Germinal center (tissue), 1 donor: ENCODE measurements at places on chromosomes 7 and 10.
A peak's percentile ranks its signal among the peaks of the same experiment; 100 is the strongest.

- no peak for DNase-seq
Observed at GRCh38 chr10:70250961-70251680, 17.9 kb upstream of the PPA1 start.

DNA sequence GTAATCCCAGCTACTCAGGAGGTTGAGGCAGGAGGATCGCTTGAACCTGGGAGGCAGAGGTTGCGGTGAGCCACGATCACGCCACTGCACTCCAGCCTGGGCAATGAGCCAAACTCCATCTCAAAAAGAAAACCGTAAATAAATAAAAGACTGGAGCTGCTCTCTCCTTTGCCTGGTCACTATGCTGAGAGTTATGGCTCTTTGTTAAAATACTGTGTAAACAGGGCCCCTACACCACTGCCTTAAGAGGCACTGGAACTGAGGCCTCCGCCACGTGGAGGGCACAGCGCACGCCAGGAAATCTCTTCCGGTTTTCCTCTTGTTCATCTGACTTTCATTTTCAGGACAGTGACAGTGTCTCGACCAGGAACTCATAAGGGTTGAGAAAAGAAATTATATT, 123.3 kb downstream of the PAXIP1 start:
- no peak for DNase-seq

- DNase-seq, result no peak
Observed at GRCh38 chr7:101557978-101558741, 70.9 kb downstream of the MYL10 start.

GRCh38 chr7:50397320-50397970, 52.7 kb downstream of the FIGNL1 start:
- DNase-seq, result no peak

GRCh38 chr7:133789974-133790373, 337.2 kb upstream of the LRGUK start:
- DNase-seq, result no peak

GRCh38 chr7:94129443-94130140, 125.4 kb upstream of the BET1 start:
- no peak for DNase-seq

DNA sequence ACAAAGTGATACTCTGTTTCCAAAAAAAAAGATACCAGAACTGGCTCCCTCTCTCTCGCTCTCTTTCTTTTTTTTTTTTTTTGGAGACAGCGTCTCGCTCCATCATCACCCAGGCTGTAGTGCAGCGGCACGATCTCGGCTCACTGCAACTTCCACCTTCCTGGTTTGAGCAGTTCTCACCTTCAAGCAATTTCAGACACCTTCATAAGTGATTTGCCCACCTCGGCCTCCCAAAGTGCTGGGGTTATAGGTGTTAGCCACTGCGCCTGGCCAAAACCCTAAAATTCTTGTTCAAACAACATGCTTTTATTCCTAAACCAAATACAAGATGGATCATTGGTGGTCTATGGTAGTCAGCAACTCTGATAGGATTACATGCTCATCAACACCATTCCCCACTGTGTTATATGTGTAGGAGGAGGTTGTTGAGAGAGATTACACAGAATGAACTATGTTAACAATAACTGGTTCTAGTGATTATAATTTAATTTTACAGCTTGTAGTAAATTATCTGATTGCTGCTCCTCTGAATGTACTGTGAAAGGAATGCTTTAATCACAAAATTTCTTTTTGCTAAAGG, 15.5 kb downstream of the ACBD5 start:
- DNase-seq, result no peak

- no peak for DNase-seq
Observed at GRCh38 chr7:157263156-157263555, 73.6 kb upstream of the DNAJB6 start.

- DNase-seq, result no peak
Observed at GRCh38 chr7:12929476-12930140, 242.2 kb downstream of the ARL4A start.

DNA sequence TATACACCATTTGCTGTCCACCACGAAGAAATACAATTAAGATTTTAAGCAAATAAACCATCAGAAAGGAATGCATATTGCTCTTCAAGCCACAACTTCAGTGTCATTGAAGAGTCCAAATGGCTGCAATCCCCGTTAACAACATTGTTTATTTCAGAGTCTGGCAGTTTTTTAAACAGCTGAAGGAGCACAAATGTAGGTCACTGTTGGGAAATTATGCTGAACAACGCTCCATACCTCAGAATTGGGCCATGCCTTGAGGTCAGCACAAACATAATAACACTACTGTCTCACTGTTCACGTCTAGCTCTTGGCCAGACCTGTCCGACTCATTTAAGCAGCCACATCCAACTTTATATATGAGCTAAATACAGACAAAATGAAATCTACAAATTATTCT, 453.9 kb upstream of the GHITM start:
- no peak for DNase-seq

GRCh38 chr7:21504021-21504420, 38.8 kb upstream of the DNAH11 start:
- no peak for DNase-seq

DNA sequence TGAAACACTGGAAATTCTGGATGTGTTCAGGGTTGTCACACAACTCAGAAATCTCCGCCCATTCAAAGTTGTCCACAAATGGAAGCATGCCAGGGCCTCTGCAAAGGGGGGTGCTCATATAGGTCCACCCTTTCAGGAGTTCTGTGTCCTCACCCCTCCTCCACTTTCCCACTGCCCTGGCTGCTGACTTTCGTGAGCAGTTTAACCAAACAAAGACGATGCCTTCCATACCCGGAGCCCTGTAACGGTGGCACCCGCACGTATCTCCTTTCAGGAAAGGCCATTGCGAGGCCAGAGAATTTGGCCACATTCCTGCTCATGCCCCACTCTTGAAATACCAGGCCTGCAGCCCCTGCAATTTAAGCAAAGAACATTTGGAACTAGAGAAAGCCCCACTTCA, 1.4 kb downstream of the CPXM2 start:
- DNase-seq, result no peak

GRCh38 chr10:128416231-128416630, 290.0 kb upstream of the MKI67 start:
- DNase-seq, result no peak

DNA sequence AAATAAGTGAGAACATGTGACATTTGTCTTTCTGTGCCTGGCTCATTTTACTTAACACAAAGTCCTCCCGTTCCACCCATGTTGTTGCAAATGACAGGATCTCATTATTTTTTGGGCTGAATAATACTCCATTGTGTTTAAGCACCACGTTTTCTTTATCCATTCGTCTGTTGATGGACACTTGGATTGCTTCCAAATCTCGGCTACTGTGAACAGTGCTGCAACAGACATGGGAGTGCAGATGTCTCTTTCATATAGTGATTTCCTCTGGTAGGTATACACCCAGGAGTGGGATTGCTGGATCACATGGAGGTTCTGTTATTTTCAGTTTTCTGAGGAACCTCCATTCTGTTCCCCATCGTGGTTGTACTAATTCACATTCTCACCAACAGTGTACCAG, 264.4 kb upstream of the GALNT17 start:
- DNase-seq, result no peak

- no peak for DNase-seq
Observed at GRCh38 chr10:72720814-72721660, 29.1 kb downstream of the MCU start.

DNA sequence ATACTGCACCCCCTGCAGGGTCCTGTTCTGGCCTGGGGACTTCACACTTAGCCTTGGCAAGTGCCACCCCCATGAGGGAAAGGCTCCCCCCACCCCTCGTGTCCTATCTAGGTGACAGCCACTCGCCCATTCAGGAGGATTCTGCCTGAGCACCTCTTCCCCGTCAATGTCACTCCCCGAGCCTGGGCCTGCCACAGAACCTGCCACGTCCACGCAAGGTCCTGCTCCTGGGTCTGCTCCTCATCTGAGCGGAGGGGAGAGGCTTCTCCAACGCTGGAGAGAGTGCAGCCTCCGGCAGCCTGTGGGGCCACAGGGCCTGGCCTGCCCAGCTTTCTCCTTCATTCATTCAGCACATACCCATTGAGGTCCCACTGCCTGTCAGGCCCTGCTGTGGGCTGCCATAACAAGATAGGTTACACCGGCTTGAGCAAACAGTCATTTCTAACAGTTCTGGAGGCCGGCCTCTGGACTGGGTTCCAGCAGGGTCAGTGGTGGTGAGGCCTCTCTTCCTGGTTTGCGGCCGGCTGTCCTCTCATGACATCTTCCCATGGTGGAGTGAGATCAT, 92.0 kb upstream of the RET start:
- DNase-seq, result no peak

DNA sequence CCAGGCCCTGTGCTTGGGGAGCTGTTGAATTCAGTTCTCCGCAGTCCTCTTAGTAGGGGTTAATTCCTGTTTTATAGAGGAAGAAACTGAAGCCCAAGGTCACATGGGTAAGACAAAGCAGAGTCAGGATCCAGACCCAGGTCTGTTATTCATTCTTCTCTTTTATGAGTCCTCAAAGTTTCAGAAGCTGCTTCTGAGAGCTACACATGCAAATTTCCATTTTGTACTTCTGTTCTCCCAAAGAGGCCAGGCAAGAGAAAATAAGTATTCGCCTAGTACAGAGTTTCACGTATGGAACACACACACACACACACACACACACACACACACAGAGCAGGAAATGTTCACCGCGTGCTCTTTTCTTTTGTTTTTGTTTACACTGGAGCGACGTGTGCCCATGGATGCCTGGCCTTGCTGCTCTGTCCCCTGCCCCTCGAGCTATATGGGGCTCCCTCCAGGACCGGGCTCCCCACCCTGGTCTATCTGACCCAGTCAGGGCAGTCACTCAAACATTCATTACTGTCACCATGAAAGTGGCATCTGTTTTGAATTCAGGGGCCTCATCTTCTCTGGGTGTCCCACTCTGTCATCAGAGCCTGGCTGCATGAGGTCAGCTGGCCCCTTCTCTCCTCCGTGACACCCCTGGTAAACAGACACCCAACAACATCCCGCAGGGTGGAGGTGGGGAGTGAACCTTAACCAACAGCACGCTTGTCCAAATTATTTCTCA, 84.4 kb downstream of the TNS3 start:
- peak; percentile 69 for DNase-seq

- DNase-seq, result no peak
Observed at GRCh38 chr7:22858640-22859561, 36.3 kb upstream of the TOMM7 start.

DNA sequence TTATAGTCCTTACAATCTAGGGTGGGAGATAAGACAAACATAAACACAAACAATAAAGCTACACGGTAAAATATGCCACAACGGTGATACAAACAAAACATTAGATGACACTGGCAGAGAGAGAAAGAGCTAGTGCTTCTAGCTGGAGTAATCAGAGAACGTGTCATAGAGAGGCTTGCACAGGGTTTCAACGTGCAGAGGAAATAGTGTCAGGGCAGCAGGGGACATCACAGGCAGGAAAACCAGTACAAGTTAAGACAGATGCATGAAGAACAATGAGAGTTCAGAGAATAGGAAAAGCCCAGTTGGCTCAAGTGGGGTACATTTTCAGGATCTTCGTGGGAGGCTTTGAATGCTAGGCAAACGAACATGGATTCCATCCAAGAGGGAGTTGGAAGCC, 91.4 kb downstream of the ZNF438 start:
- DNase-seq, result no peak

- DNase-seq, result no peak
Observed at GRCh38 chr7:45224832-45225231, 67.2 kb downstream of the RAMP3 start.
